Stimulated activated CD4-positive, alpha-beta T cell treated with anti-CD3 and anti-CD28 coated beads, TNF-alpha, amount 100 ng/mL, for 48 hours (primary cell): ENCODE measurements at places on chromosomes 11 and 22.

- DNase-seq = no peak
Measured at GRCh38 chr22:43740587-43741270, 71.4 kb downstream of the EFCAB6 start.

GRCh38 chr22:39984006-39984405, 10.7 kb upstream of the FAM83F start:
- DNase-seq = no peak

GRCh38 chr11:26088391-26088790, 243.5 kb upstream of the ANO3 start:
- DNase-seq = no peak

DNA sequence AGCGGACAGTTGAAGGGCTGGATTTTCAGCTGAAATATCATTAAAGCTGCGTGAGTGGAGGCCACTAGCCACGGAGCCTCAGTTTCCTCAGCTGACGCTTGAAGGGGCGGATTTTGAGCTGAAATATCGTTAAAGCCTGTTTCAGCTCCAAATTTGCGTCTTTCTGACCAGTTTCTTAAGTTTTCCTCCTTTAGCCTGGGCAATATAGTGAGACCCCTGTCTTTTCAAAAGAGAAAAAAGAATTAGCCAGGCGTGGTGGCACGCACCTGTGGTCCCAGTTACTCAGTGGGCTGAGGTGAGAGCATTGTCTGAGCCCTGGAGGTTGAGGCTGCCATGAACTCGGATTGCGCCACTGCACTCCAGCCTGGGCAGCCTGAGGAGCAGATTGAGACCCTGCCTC, 3.7 kb downstream of the AP2A2 start:
- no peak for DNase-seq

DNA sequence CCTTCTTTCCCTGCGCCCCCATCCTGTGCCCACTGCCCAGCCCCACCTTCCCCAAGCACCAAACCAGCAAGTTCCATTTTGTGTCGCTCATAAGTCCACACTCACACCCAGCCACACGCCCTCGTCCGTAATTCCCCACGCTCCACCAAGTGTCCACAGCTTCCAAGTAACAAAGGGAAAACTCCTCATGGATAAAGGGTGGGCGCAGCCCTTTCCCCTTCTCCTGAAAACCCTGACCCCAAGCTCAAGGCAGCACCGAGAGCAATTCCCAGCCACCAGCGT, 458 bp downstream of the FXYD6 start:
- no peak for DNase-seq

- no peak for DNase-seq
Measured at GRCh38 chr11:43508511-43508918, 149.8 kb downstream of the TTC17 start.
